RWPE1 (cell line): ENCODE measurements at places on chromosomes 2 and 18.

DNA sequence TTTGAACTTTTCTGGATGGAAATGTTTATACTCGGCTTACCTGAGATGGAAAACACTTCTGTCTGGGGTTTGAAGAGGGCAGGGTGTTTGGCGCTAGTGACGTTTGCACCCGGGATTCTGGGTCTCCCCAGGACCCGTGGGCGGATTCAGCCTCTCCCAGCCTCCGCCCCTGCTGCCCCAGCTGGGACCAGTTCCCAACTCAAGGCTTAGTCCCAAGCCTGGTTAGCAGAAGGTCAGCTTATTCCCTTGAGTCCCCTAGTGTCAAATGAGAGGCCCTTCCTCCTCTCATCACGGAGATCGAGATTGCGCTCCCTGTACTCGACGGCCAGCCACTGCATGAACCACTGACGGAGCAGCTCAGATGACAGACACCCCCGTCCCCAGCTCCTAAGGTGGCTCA lies 123.2 kb downstream of the RTP5 start:
- no peak for DNase-seq

DNA sequence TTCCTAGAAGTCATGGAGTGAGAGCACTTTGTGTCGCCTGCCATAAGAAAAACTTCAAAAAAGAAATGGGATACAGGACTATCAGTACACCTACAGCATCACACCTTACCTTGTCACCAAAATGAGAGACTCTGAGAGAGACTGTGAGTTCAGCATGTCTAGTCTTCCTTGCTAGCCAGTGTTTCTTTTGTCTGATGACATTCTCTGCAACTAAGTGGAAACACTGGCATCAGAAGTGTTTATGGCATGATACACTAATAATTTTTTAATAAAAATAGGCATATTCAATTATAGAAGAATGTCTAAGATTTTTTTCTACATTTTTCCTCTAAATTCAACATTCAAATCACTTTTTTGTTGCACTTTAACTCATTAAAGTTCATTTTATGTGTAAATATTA lies 9.0 kb downstream of the RBM43 start:
- DNase-seq = no peak

GRCh38 chr2:96694816-96695455 lies 44.9 kb downstream of the LMAN2L start:
- DNase-seq = no peak

GRCh38 chr18:55243857-55244256 lies 284.6 kb upstream of the CCDC68 start:
- DNase-seq = no peak
